ENCODE measurements at places on chromosomes 1 and 21.
A peak's percentile ranks its signal among the peaks of the same experiment; 100 is the strongest.

GRCh38 chr1:203163891-203164635, 11.6 kb downstream of the MYBPH start:
- DNase-seq, result no peak

DNA sequence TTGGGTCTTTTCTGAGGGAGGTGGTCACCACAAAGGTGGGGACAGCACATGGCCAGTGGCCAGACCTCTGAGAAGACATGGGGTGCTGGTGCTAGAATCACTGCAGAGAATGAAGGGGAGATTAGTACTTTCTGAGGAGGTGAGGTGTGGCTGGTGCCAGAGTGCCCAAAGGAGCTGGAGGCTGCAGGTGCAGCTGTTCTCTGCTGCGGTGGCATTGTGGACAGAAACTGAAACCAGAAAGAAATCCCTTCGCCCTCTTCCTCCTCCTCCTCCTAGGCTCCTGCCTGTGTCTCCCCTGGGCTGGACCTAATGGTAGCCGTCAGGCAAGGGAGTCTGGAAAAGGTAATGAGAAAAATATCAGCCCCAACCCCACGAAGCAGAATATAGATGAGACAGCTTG, 261.7 kb downstream of the TM2D1 start:
- DNase-seq, result no peak

DNA sequence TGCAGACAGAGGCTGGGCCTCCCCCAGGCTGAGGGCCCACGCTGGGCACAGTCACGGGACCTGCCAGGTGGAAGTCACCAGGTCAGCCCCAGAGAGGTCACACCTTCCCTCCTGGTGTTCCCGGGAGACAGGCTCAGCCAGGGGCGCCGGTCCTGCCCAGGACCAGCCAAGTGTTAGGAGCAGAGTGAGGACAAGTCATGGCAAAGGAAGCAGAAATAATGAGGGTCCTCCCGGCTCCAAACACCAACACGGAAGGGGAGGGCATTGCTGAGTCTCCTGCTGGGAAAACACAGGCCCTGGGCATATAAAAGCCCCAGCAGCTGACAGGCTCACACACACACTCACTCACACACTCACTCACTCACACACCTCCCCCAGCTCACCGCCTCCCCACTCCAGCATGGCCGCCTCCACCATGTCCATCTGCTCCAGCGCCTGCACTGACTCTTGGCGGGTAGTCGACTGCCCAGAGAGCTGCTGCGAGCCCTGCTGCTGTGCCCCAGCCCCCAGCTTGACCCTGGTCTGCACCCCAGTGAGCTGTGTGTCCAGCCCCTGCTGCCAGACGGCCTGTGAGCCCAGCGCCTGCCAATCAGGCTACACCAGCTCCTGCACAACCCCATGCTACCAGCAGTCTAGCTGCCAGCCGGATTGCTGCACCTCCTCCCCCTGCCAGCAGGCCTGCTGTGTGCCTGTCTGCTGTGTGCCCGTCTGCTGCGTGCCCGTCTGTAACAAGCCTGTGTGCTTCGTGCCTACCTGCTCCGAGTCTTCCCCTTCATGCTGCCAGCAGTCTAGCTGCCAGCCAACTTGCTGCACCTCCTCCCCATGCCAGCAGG, at the start of gene KRTAP10-10:
KRTAP10-10 (plus strand) TSS at position 339 of the 833 bp plus-strand sequence; CDS start at position 401, 62 bp downstream.
- DNase-seq, result no peak

GRCh38 chr1:11521582-11522399, 42.8 kb downstream of the DISP3 start:
- no peak for DNase-seq

DNA sequence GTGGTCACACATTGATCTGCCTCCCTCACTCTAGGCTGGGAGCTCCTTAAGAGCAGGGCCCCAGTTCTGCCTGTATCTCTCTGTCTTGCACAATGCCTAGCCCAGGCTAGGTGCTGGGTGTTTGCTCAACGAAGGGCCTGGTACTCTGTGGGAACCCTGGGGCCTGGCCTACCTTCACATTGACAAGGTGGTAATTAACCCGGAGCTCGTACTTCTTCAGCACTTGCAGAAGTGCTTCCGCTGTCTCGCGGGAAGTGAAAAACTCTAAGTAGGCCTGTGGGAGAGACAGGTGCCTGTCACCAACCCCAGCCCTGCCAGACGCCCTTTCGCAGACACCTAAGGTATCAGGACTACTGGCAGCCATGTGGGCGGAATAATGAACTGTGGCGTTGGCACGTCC, 13.7 kb downstream of the MTHFR start:
- DNase-seq, result no peak

GRCh38 chr1:17653728-17654351, 101.3 kb upstream of the ACTL8 start:
- peak; percentile 45 for DNase-seq

GRCh38 chr1:212990276-212990675, 25.4 kb downstream of the ANGEL2 start:
- no peak for DNase-seq

GRCh38 chr1:23425193-23425494, 596 bp upstream of the TCEA3 start:
- DNase-seq, result no peak

DNA sequence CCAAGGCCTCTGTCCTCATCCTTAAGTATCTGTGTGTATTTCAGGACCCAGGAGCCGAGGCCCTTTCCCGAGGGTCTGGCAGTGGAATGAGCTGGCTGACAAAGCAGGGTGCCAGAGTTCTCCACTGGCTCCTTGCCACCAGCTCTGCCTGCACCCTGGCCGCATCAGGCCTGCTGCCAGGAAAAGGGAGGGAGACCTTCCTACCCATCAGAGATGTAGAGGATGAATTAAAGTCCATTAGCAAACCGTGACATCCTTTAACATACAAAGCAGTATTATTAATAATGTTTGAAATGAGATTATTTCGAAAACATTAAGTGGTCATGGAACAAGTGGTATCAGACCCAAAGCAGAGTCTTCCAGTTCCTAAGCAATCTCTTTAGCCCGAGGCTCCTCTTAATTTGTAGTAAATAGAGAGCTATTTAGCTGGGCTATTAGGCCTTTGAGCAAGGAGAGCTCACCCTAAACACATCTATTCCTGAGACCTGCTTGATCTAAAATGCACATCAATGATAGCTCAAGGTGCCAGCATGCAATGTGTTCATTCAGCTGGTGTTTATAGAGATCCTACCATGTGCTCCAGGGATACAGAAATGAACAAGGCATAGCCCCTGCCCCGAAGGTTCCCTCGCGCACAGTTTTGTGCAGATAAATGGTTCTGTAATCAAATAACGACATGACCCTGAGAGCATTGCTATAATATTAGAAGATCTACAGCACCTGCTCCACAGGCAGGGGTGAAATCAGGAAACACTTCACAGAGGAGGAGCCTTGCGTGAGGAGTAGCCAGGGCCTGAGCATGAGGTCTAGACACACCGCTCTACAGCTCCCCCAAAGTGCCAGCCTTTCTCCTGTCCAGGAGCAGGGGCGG, 44.0 kb downstream of the FAM163A start:
- no peak for DNase-seq

DNA sequence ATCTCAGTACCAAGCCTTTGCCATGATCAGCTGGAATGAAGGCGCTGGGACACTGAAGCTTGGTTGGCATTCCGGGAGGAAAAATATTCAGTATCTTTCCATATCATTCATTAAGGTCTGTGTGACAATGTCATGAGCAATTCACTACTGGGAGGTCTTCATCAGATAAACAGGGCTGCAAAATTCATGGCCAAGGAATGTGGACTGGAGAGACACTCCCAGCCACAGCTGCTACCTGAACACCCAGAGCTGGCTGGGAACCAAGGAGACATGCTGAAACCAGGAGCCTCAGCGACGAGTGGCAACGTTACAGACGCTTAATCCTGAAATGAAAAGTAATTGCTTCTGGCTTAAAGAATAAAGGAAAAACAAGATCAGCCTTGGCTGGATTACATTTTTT, 30.6 kb upstream of the DDAH1 start:
- DNase-seq, result no peak

GRCh38 chr1:96487971-96488370, 233.6 kb upstream of the PTBP2 start:
- DNase-seq, result peak; percentile 8

DNA sequence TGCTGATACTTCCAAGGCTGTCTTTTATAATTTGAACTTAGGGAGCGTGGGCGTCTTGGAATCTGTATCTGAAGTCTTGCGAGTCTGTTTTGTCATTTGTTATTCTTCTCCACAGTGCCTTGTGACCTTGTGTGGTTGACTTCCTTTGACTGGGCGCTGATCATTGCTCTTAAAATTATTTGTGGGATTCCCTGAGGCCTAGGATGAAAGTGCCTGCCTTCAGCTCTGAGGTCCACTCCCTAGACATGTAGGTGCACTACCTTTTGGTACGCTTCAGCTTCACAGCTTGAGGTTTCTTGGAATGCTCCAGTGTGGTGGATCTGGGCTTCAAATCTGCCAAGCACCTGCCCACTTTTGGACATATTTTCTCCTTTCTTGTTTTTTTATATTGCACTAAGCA, 50.2 kb upstream of the IGSF5 start:
- DNase-seq, result no peak

- no peak for DNase-seq
Measured at GRCh38 chr1:193629875-193630274, 443.5 kb upstream of the B3GALT2 start.

- DNase-seq, result no peak
Measured at GRCh38 chr1:201827321-201828216, 1.4 kb upstream of the IPO9 start.

GRCh38 chr21:45074818-45075595, 627 bp downstream of the ADARB1 start:
- no peak for DNase-seq

DNA sequence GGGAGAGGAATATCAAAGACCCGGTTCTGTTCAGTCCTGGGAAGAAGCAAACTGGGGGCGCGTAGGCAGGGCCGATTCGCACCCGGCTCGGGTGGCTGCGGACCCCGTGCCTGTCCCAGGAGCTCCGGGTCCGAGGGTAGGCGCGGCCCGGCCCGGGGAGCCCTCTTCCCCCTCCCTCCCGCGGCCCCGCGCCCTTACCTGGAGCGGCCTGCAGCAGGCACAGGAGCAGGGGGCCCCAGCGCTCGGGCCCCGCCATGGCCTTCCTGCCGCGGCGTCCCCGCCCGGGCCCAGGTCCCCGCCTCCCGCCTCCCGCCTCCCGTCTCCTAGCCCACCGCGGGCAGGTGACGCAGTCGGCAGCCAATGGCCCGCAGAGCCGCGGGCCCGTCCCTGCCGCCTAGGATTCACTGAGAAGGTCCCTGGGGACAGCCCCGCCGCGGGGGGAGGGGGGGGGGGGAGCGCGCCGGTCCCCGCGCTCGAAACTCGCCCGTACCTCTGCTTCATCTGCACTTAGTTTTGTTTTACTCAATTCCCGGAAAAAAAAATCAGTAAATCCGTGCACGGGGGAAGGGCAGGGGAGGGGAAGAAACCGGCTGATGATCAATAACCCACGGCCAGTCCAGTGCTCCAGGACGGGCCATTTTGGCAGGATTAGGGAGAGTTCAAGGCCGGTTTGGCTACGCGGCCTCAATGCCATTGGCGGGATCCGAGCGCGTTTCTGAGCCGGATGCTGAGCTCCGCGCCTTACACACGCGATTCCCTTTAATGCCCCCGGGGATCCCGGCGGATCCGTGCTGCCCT, at the start of gene IFNLR1:
IFNLR1 (minus strand) TSS at position 297 of the 798 bp plus-strand sequence; CDS start at position 256, 41 bp downstream.
- no peak for DNase-seq

DNA sequence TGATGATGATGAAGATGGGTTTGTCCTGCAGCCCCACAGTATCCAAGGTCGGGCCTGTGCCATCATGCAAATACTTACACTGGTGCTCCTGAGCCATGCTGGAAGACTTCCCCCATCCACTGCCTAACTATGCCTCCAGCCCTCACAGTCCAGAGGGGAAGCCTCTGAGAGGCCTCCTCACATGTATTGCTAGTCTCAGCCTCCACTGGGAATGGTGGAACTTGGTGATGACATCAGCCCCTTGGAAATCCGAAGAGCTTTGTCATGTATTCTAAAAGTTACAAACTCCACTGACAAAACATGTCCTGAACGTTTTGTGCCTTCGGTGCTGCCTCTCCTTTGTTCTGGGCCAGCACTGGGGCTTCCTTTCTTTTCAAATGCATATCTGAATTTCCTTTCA, 61.1 kb upstream of the DMRTB1 start:
- no peak for DNase-seq

GRCh38 chr1:56302878-56303277, 276.5 kb downstream of the PLPP3 start:
- DNase-seq, result no peak

DNA sequence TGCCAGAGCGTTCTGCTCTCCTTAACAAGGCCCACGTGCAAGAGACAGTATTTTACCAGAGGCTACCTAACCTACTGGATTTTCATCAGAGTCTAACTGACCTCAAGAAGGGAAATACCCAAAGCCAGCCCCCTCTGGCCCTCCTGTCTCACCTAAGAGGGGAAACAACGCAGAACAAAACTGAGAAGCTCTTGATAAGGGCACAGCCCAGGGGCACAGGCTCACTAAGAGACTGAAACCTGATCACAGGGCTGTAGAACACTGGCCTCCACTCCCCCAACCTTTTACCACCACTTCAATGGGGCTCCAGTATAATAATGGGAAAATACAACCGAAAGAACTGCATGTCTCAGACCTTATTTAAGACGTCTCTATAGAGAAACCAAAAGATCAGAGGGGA, 449.5 kb upstream of the CAMK1G start:
- no peak for DNase-seq

All from nucleus accumbens (tissue), 56 donors.